Iris pigment epithelial cell (primary cell): ENCODE measurements at places on chromosomes 12 and 14.

GRCh38 chr14:91377700-91378652 lies 39.6 kb downstream of the CCDC88C start:
- DNase-seq, result no peak

DNA sequence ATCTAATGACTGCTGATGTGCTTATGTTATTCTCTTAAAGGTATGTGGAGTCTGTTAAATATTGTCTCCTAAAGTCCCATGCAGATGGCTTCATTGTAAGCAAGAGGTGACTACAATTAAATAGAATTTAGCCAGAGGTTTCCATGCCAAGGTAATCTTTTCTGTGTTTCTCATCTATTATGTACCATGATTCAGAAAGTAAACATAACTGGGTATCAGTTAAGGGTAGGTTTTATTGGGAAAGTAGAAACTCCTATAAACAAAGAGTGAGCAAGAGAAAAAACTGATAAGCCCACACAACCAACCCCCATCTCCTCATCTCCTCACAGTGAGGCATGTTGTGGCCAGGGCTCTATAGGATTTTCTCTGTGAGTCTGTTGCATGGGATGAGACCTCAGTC lies 611.7 kb downstream of the SNAPC1 start:
- no peak for DNase-seq

- no peak for DNase-seq
These were observed 2.5 kb downstream of the HNRNPA1 start for GRCh38 chr12:54282949-54283593.

DNA sequence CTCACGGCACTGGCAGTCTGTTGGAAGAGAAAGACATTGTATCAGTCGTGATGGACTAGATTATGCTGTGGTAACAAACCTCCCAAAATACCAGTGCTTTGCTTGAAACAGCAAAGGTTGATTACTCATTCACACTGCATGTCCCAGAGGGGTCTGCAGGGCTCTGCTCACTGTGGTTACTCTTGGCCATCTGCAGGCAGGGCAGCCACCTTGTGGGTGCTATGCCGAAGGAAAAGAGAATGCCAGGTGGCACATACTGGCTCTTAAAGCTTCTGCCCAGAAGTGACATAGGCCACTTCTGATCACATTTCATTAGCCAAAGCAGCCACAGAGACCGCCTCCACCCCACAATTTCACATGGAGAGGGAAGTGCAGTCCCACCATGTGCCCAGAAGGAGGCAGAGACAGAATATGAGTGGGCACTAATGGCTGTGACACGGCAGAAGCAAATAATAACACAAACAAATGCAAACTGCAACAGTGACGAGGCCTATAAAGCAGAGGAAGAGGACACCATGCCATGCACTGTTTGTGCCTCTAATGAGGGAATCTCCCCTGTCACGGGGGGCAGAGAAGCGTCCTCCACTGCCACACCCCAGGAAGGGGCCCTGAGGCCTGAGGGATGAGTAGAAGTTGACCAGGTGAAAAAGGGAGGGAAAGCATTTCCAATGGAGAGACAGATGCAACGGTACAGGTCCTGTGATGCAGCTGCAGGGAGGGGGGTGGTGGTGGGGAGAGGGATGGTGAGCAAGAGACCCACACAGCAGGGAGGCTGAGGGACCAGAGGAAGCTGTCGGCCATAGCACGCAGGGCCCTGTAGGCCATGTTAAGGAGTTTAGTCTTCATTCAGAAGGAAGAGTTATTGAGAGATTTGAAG lies 51.7 kb upstream of the KICS2 start:
- DNase-seq, result peak; percentile 35

DNA sequence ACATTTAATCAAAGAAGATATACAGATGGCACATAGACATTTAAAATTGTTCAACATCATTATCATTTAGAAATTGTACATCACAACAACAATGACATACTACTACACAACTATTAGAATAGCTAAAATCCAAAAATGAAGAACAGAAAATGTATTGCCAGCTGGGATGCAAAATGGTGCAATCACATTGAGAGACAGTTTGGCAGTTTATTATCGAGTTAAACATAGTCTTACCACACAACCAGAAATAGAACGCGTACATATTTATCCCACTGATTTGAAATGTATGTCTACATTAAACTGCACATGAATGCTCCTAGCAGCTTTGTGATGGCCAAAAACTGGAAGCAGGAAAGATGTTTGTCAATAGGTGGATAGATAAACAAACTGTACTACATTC lies 791.5 kb upstream of the MGAT4C start:
- no peak for DNase-seq

DNA sequence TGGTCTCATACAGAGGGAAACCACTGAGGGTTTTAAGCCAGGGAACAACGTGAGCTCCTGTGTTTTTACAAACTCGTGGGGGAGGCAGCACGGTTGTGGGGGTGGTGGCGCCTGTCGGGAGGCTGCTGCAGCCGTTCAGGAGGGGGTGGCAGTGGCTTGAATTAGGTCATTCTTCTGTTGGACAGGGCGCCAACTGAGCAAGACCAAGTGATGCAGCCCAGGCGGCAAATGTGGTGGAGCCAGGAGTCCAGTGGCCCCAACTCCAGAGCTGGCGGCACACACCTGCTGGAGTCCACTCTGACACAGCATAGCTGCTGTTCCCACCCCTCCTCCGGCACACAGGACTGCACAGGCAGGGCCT lies 27.8 kb downstream of the FBRSL1 start:
- DNase-seq, result no peak

DNA sequence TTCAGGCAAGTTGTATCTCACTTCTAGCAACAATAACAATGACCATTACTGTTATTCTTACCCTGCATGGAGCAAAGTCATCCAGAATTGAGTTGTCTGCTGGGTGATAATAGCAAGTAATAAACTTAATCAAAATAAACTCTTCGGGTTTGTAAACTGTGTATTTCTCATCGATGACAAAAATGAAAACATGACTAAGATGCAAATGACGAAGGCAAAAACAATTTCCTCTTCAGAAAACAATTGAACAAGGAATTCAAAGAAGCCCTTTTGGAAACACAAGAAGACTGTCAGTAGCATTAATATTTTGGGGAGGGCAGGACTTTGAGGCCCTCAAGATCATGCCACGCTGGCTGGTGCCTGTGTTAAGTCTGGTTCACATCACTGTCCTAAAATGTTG lies 232.0 kb downstream of the BTG1 start:
- peak; percentile 14 for DNase-seq

DNA sequence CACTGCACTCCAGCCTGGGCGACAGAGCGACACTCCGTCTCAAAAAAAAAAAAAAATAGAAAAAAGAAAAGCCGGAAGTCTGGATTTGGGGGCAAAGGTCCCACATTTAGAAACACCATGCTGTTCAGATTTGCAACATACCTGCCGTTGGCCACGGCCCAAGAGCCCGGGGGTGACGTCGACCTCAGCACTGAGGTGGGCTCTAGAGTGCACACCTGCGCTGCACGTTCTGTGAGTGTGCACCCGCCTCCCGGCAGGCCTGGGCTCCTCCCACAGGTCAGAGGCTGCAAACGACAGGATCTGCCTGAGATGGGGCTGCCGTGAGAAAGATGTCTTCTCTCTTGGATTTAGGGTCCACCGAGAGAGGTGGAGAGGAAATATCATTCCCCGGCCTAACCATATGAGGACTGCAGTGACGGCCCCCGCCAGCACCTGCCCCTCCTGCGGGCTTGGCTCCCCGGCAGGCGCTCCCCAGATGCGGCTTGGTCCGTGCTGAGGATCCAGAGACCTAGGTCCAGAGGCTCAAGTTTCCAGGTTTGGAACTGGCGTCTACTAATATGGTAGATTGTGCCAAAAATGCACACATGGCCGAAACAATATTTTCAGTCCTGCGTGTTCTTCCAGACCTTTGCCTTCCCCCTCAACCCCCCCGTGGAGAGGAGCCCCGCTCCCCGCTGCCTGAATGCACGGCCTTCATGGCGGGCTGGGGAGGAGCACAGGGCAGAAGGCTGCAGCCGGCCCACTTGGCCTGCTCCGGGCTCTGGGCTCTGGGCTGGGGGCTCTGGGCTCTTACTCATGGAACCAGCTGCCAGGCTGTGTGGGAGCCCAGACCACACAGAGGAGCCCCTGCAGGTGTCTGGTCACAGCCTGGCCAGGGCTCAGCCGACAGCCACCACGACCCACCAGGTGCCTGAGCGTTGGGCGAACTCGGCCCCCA lies 58.8 kb upstream of the FBRSL1 start:
- no peak for DNase-seq

DNA sequence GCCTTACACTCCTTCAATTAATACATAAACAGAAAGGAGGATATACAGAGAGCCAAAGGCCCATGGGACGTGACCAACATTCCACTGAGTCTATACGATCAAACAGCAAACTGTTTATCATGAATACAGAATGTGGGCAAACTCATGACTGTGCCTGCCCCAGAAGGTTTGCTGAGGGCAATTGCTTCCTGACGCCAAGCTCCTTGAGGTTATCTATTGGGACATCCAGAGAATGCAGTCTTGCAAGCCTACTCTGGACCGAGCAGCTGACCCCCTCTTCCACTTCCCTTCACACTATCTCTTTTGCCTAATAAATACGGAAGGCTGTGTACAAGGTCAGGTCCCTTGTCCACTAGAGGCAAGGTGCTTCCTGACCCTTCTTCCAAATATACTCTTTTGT lies 18.5 kb upstream of the SLC10A1 start:
- DNase-seq, result no peak

DNA sequence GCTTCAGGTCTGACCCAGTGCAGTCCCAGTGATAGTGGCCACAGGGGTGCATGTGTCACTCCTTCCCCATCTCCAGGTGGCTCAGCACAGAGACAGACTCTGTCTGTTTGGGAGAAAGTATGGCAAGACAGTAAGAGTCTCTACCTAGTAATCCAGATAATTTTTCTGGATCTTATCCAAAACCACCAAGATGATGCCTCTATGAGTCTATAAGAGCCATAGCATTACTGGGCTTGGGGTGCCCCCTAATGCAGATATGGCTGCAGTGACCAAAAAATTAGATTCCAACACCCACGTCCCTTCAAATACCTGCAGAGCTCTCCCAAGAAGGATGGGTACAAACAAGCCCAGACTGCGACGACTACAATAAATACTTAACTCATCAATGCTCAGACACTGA lies 123.8 kb downstream of the GRIP1 start:
- no peak for DNase-seq

DNA sequence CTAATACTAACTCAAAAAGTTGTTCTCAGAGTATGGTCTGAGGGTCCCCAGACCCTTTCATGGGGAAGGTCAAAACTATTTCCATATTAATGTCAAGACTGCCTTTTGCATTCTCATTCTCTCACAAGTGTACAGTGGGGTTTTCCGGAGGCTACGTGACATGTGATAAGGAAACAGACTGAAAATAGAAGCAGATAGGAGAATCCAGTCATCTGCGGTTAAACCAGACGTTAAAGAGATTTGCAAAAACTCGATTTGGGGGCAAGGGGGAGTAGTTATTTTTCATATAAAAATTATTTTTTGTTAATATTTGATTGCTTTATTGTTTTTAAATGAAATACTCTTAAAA lies 1.0 kb upstream of the NAP1L1 start:
- DNase-seq, result peak; percentile 77

DNA sequence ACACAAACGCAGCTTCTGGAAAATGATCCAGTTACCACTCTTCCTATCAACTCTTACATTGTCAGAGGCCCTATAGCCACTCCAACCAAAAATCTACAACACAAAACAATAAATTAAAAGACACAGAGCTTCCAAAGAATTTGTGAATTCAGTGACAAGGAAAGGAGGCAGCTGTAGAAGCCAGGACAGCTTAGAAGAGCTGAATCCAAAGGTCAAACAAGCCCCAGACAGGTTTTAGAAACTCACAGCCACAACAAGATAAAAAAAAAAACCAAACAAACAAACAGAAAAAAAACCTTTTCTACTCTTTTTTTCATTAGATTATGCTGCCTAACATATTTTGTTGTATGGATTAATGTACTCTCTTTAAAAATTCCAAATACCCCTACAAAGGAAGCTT lies 94.4 kb downstream of the KIF21A start:
- DNase-seq, result no peak

GRCh38 chr12:107778383-107779025 lies 4.0 kb downstream of the ASCL4 start:
- no peak for DNase-seq

DNA sequence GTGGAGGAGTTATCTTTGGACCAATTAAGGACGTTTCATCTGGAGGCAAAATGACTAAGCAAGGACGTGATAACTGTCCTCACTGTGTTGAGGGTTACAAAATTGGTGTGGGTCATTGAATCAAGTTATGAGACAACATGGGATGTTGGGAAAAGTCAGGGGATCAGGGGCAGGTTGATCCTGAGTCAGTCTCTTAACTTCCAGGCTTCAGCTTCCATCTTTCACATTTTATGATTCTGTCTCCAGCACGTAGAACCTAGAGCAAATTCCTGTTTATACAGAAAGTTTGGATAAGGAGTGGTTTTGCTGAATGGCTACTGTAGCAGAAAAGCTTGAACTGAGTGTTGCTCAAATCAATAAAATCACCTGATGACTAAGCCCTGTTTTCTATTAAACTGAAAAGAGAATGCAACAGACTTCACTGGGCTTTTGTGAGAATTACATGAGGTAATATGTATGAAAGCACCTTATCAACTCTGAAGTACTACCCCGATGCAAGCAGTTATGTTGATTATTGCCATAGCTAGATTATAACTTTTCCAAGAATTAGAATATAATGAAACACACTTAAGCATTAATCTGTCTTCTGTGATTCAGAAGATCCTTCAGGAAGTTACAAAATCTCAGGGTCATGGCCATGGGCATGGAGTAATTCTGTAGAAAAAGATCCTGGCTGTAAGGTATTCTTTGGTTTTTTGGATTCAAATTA lies 184.8 kb downstream of the ETV6 start:
- peak; percentile 52 for DNase-seq

DNA sequence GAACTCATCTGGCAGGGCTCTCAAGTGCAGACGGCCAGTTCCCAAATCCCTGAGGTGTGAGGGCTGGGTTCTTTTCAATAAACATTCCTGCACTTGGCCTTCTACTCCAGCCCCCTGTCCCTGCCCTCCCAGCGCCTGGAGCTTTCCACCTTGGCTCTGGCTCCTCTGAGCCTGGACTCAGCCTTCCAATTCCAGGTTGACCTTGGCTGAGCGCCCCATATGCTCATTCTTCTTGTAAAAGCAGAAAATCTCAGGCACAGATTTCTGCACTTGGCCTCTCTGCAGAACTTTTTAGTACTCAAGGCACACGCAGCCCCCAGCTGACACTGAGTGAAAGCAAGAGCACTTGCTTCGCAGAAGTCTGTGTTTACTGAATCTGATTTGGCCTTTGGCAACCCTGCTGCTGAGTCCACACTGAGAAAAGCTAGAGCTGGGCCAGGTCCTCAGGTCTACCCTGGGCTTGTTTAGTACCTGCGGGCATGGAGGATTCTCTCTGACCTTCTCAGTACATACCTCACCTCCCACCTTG lies 222.7 kb downstream of the MSRB3 start:
- DNase-seq, result no peak
